ENCODE measurements at places on chromosomes 1 and 21.

- DNase-seq: no peak
Measured at GRCh38 chr1:106366627-106367319, 689.7 kb upstream of the PRMT6 start.

DNA sequence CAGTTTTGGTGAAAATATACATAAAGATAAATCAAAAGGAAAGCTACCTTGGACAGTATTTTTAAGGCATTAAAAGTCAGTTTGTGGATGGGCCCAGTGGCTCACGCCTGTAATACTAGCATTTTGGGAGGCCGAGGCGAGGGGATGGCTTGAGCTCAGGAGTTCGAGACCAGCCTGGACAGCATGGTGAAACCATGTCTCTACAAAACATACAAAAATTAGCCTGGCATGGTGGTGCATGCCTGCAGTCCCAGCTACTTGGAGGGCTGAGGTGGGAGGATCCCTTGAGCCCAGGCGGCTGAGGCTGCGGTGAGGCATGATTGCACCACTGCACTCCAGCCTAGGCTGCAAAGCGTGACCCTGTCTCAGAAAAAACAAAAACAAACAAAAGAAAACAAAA is 1253.8 kb downstream of the MRPL39 start:
- no peak for DNase-seq

DNA sequence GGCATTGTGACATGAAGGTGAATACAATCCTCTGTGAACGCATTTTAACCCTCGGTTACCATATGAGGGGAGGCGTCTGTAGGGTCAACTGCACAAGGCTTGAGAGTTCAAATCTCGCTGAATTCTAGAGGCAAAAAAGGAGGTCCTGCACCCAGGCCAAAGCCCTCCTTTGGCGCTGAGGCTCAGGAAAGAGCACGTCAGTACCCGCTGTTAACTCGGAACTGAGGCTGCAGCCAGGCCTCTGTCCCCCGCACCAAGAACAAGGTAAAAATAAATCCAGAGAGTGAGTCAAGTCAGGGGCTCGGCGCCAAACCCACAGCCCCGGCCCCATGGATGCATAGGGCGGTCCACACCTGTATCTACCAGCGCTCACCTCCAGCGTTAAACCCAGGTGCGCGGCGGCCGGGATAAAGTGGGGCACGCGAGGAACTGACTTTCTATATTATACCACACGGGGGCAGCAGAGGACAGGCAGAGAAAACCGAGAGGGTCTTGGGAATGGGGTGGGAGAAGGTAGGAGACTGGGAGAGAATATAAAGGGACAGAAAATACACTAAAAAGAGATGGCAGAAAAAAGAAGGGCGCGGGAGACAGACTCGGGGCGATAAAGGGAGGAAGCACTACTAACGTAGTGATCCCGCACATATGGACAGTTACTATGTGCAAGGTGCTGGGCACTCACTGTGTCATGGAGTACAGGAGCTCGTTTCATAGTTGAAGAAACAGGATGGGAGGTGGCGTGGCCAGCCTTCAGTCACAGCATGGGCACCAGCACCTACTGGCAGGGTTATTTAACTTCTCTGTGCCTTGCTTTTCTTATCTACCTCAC is 54.9 kb downstream of the DMRTA2 start:
- DNase-seq: peak; percentile 29

GRCh38 chr1:210124736-210125135 is 107.9 kb upstream of the SERTAD4 start:
- peak; percentile 23 for DNase-seq

GRCh38 chr1:115807723-115808122 is 33.2 kb downstream of the NHLH2 start:
- peak; percentile 76 for DNase-seq

GRCh38 chr1:84377480-84378095 is 20.7 kb upstream of the DNASE2B start:
- peak; percentile 80 for DNase-seq

DNA sequence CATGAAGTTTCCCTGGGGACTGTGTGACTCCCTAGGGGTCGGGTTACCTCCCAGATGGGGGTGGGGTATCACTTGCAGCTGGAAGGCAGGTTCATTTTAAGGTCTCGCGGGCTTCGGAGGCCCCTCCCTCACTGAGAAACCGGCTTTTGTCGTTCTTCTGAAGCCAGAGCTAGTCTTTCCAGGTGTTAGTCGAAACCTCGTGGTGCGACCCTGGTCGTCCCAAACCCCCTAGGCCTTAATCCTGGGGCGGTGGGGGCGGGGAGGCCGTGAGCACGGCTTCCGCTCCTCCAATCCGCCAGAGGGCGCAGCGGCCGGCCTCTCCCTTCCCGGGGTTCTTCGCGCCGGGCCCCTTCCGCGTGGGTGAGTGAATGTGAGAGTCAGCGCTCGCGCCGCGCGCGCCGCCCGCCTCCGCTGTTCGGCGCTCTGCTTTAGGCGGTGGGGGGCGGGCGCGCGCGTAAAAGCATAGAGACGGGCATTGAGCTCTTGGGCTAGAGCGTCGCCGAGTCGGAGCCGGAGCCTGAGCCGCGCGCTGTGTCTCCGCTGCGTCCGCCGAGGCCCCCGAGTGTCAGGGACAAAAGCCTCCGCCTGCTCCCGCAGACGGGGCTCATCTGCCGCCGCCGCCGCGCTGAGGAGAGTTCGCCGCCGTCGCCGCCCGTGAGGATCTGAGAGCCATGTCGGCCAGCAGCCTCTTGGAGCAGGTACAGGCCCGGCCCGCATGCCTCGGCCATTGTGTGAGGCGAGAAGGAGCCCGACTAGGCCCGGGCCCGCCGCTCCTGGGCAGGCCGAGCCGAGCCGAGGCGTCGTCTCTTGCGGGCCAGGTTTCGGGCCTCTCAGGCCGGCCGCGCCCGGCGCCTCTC is at the start of gene YTHDF2:
Gene YTHDF2, plus strand, starts transcription at position 491 of the 857 bp plus-strand sequence. Its CDS starts 181 bp downstream, at position 672.
- peak; percentile 96 for DNase-seq

GRCh38 chr21:42144679-42145568 is 73.8 kb downstream of the UMODL1 start:
- DNase-seq: no peak

GRCh38 chr1:159144571-159144970 is 26.8 kb upstream of the CADM3 start:
- DNase-seq: no peak

DNA sequence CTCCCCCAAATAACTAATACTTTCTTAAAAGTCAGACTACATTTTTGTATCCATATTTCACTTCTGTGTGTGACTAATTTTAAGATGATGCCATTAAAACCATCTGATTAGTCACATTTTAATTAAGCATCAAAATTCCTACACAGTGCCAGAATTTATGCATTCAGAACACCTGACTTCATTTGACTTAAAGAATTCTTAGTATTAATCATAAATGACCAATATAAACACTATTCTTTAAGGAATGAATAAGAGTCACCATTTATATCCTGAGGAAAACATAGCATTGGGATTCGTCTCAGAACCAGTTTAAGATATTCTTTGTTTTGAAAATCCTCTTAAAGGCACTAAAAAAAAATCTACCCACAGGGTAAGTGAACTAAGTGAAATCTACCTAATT is 37.0 kb downstream of the TM2D1 start:
- DNase-seq: peak; percentile 62

GRCh38 chr1:118049981-118050380 is 120.4 kb downstream of the WDR3 start:
- DNase-seq: no peak

DNA sequence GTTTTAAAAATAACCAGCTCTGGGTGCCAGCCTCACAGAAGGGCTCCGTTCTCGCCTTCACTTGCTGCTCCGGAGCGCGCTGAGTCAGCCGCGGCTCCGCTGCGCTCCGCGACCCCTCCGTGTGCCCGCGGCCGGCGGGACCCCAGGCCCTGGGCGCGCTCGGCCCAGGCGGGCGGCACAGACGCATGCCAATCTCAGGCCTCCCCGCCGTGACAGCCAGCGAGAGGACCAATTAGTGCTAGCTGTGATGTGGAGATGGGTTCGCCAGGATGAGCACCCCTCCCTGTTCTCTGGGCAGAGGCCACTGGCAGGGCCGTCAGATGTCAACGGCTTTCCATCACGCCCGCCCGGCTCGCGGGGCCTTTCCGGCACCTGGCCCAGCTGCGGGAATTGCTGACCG is 293.8 kb downstream of the SPATA17 start:
- no peak for DNase-seq

DNA sequence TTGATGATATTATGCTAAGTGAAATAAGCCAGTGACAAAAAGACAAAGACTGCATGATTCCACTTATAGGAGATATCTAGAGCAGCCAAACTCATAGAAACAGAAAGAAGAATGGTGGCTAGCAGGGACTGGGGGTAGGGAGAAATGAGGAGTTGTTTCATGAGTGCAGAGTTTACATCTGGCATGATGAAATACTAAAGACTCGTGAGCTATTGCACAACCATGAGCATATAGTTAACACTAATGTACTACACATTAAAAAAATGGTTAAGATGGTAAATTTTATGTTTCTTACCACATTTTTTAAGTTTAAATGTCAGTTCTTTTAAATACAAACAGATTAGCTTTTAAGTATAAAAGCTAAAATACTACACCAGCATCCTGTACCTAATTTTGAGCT is 57.8 kb downstream of the ESRRG start:
- peak; percentile 11 for DNase-seq

DNA sequence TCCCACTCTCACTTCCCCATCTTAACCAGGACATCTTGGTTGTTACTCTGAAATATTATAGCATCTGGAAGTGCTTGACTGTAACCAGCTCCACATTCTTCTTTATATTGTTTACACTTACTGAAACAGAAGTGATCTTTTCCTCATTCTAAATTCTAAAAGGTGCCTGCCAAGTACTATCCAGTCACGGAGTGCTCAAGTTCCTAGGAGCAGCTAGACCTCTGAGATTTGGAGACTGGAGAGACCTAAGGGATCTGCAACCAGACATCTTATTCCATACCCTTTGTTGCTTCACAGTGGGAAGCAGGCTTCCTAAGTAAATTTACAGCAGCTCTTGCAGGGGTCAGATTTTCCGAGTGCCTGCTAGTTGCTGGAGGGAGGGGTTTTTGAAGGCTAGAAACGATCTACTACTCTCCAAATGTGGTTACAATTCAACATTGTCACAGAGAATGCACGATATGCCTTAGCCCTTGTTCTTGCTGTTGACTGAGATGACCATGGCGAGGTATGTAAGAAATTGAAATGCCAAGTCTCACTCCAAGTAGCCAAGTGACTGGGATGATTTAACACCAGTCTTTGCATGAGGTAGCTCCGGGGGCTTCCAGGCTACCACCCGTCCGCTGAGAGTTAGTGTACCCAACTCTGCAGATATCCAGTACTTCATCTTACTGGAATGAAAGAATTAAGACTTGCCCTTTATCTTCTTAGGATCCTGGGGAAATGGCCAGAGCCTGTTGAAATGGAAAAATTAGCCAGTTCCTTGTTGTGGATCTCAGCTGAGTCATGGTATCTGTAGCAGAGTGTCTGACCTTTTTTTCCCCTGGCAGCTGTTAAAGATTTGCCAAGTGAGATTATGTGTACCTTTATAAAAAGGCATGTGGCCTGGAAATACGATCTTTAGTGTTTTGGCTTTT is 150.8 kb downstream of the MAST2 start:
- DNase-seq: peak; percentile 83

- DNase-seq: no peak
Measured at GRCh38 chr1:44261962-44262361, 48.7 kb downstream of the DMAP1 start.

- DNase-seq: peak; percentile 71
Measured at GRCh38 chr1:151047591-151047924, at the start of gene C1orf56. Gene C1orf56 (plus strand): TSS chr1:151047751. CDS start chr1:151047848, 97 bp downstream.

DNA sequence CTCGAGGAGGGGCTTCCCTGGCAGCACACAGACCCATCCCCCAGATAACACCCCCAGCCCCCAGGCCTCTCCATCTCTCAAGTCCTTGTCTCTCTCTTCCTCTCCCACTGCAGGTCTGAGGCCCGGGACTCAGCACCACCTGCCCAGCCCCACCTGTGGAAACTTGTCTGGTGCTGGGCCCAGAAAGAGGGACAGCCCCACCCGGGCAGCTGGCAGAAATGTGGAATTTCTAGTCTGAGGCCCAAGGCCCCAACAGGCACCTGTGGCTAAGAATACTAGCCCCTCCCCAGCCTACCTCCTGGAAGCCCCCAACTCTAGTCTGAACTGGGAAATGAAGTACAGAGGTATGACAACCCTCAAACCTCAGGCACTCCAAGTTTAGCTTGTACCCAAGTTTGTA is 15.4 kb downstream of the TTC39A start:
- no peak for DNase-seq

DNA sequence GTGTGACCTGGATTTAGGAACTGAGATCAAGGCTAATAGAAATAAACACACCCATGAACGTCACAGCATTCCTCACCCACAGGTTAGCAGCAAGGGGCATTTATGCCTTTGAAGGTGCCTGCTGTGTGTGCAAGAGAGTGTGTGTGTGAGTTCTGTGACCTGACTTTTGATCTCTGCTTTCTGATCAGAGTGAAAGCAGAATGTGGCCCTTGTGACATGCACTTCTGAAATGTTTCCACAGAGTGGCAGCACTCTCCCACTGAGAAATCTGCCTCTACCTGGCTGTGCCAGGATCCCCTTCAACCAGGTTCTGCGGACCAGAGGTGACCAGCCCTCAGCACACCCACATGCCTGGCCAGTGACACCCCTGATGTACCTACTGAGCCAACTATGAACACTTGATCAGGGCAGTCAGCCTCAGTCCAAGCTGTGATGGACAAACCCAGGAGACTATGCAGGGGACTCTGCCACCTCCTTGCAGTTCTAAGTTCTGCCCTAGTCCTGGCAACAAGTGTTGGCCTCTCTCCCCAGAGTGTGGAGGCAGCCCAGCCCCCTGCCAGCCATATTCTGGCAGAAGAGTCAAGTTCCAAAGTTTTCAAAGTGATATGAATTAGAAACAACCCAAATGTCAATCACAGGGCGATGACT is 41.0 kb downstream of the RXRG start:
- DNase-seq: peak; percentile 4

DNA sequence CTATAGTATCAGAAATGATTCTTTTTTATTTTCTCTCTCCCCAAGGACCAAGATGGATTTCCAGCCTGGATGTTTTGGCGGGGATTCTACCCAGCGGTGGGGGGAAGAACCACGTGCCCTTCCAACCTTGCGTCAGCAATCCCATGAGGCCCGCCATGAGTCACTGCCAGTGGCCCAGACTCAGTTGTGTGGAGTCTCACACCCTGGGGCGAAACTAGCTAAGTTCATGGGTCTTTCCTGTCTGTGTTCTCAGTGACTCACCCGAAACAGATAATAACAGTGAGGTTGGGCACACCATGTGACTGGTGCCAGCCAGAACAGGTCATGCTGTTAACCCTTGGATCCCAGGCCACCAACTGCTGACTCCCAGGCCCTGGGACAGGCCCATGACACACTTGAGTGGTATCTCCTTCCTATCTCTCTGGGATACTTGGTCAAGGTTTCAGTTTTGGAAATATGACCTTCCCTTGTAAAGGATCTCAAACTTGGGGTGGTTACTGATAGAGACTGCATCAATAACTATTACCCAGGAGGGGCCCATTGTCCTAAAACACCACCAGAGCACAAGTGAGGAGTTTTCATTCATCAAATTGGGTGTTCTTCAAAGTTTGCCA is 98.0 kb upstream of the DUSP10 start:
- DNase-seq: peak; percentile 92

- peak; percentile 78 for DNase-seq
Measured at GRCh38 chr21:17454315-17455027, 58.4 kb upstream of the CXADR start.

Data from EH (cell line).